ENCODE measurements at places on chromosomes 1 and 21. TPM values are rescaled to one million over a fixed set of nuclear protein-coding genes. Genes with fewer than 3 reads are reported as not detected.

Gene C1orf167
- not detected for total RNA-seq

Gene PRMT6
- total RNA-seq, result 17.6 TPM

Gene CAMSAP2
- total RNA-seq, result 38.6 TPM

Gene FLVCR1
- 4.0 TPM for total RNA-seq

Gene TEKT2
- not detected for total RNA-seq

Gene DCST2
- total RNA-seq, result 4.4 TPM

Gene AMY1A
- total RNA-seq, result not detected

Gene TMEM82
- total RNA-seq, result not detected

Gene FNBP1L
- 33.1 TPM for total RNA-seq

Gene ANKRD45
- total RNA-seq, result 0.29 TPM

Gene SPRR2G
- total RNA-seq, result not detected

Gene ELAPOR1
- total RNA-seq, result 220 TPM

Gene ADGRL2
- total RNA-seq, result 78.0 TPM

Gene EDARADD
- total RNA-seq, result 20.3 TPM

Gene CROCC
- total RNA-seq, result 43.9 TPM

Gene FCRL5
- total RNA-seq, result 1.6 TPM

Gene DISP3
- not detected for total RNA-seq

GRCh38 chr1:1945782-1946393 lies 26.8 kb upstream of the TMEM52 start:
- H3K4me3 ChIP-seq, result no peak overlapping the region
- H3K4me1 ChIP-seq, result no peaks in the 10 kb centered on the region
- H3K27me3 ChIP-seq, result peaks cover 18% of the 10 kb centered on the region
- no peaks in the 10 kb centered on the region for H3K36me3 ChIP-seq

DNA sequence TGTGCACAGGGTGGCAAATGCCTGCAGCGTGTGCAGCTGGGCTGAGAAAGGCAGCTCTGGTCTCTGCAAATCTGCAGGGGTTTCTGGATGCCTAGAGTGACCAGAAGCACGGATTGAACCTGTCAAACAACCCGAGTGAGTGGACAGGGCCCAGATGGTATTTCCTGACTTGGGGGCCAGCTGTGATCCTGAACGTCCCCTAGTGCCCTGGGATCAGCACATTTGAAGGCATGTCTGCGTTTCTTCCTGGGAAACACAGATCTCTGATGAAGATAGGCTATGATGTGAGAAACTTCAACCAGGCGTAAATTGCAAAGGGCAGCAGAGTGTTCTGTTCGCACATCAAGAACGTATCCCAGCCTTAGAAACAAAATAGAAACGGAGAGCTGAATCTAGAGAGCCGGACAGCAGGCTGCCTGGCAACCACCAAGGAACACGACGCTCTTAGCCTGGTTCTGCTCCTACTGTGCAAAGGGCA lies 163.1 kb downstream of the KCNJ6 start:
- no peak overlapping the region for H3K27ac ChIP-seq
- no peak for DNase-seq
- no peak overlapping the region for H3K4me3 ChIP-seq
- no peaks in the 10 kb centered on the region for H3K4me1 ChIP-seq
- peaks cover 12% of the 10 kb centered on the region for H3K27me3 ChIP-seq
- H3K36me3 ChIP-seq, result no peaks in the 10 kb centered on the region

DNA sequence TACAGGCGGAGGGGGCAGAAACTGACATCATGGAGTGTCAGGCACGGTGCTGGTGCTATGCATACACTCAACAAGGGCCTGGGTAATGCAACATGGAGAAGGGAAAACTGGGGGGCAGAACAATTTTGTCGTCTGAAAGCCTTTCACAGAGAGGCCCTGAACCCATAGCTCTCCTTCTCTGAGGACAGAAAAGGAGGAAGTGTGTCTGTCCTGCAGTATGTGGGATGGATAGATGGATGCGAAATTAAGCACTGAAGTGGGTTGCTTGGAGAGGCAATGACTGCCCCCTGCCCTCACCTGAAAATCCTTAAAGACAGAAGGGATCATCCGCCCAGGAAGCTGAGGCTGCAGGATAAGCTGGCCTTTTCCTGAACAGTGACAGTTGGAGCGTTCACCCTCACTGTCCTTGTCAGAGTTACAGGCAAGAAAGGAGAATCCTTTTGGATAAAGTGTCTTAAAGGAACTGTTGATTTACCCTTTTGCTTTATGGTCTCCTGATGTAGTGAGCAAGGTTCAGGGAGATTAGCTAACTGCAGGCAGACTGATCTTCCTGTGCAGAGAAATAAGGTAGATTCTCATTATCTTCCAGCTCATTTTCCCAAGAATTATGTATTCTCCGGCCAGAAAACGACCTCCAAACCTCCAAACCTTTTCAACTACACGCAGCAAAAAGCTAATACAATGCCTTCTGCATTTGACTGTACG lies 1.6 kb upstream of the FAM20B start:
- H3K4me3 ChIP-seq, result no peak overlapping the region
- H3K27me3 ChIP-seq, result no peaks in the 10 kb centered on the region
- no peaks in the 10 kb centered on the region for H3K4me1 ChIP-seq
- no peak overlapping the region for H3K27ac ChIP-seq

DNA sequence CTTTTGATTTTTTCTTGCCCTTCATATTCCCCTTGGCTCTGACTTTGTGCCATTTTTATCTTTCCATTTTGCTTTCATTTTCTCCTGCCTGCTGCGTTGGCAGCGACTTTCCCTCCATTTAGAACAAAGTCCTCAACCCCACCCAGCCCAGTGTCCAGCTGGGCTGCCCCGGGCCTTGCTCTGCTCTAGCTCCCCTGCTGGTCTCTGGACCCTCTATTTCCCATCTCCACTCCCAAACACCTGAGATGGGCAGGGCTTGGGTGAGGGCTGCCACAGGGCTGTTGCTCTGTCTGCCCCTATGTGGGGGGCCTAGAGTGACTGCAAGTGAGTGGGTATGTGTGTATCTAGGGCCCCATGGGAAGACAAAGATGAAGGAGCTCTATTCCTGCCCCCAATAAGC lies 7.3 kb upstream of the ADAM15 start:
- H3K4me1 ChIP-seq, result peaks cover 8% of the 10 kb centered on the region
- H3K36me3 ChIP-seq, result no peaks in the 10 kb centered on the region
- DNase-seq, result no peak
- no peaks in the 10 kb centered on the region for H3K27me3 ChIP-seq
- peak overlapping the region; percentile 22 for H3K27ac ChIP-seq
- H3K4me3 ChIP-seq, result no peak overlapping the region

DNA sequence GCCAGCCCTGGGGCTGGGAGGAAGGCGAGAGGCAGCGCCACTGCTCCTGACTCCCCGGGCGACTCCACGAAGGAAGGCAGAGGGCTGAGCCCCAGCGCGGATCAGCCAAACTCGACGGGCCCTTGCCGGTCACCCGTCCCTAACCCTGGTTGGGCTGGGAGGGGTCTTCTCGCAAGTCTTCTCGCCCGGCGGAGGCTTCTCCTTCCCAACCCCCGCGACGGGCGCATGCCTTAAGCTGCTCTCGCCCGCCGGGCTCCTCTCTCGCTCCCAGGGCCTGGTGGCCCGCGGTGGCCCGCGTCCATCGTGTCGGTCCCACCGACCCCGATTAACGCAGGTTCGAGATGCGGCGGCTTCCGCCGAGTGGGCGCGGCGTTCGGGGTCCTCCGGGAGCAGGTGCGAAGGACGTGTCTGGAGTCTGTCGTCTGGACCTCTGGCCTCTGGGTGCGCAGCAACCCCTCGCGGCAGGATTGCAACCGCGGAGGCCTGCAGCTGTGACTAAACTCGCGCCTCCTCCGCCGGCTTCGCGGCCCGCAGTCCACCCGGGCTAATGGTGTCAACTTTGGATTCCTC lies 29.0 kb upstream of the PPM1J start:
- H3K27ac ChIP-seq, result no peak overlapping the region
- DNase-seq, result no peak
- peaks cover 18% of the 10 kb centered on the region for H3K27me3 ChIP-seq
- no peaks in the 10 kb centered on the region for H3K4me1 ChIP-seq

GRCh38 chr1:169563019-169563615 lies 23.2 kb downstream of the F5 start:
- H3K36me3 ChIP-seq, result no peaks in the 10 kb centered on the region
- no peak overlapping the region for H3K4me3 ChIP-seq
- H3K4me1 ChIP-seq, result no peaks in the 10 kb centered on the region
- no peak overlapping the region for H3K27ac ChIP-seq
- H3K27me3 ChIP-seq, result no peaks in the 10 kb centered on the region

GRCh38 chr1:233022246-233022645 lies 71.8 kb downstream of the NTPCR start:
- DNase-seq, result no peak
- H3K4me1 ChIP-seq, result no peaks in the 10 kb centered on the region
- H3K27ac ChIP-seq, result no peak overlapping the region
- H3K36me3 ChIP-seq, result no peaks in the 10 kb centered on the region
- H3K4me3 ChIP-seq, result no peak overlapping the region

- no peak for DNase-seq
- no peak overlapping the region for H3K4me3 ChIP-seq
- no peak overlapping the region for H3K27ac ChIP-seq
- no peaks in the 10 kb centered on the region for H3K4me1 ChIP-seq
Observed at GRCh38 chr1:26550946-26551345, 21.4 kb downstream of the RPS6KA1 start.

GRCh38 chr1:176183618-176184017 lies 23.5 kb downstream of the COP1 start:
- no peak for DNase-seq
- H3K4me3 ChIP-seq, result no peak overlapping the region
- H3K27ac ChIP-seq, result no peak overlapping the region
- H3K4me1 ChIP-seq, result no peaks in the 10 kb centered on the region

- no peaks in the 10 kb centered on the region for H3K4me1 ChIP-seq
- no peaks in the 10 kb centered on the region for H3K36me3 ChIP-seq
- no peak overlapping the region for H3K27ac ChIP-seq
Observed at GRCh38 chr1:88649932-88650331, 34.1 kb upstream of the PKN2 start.

DNA sequence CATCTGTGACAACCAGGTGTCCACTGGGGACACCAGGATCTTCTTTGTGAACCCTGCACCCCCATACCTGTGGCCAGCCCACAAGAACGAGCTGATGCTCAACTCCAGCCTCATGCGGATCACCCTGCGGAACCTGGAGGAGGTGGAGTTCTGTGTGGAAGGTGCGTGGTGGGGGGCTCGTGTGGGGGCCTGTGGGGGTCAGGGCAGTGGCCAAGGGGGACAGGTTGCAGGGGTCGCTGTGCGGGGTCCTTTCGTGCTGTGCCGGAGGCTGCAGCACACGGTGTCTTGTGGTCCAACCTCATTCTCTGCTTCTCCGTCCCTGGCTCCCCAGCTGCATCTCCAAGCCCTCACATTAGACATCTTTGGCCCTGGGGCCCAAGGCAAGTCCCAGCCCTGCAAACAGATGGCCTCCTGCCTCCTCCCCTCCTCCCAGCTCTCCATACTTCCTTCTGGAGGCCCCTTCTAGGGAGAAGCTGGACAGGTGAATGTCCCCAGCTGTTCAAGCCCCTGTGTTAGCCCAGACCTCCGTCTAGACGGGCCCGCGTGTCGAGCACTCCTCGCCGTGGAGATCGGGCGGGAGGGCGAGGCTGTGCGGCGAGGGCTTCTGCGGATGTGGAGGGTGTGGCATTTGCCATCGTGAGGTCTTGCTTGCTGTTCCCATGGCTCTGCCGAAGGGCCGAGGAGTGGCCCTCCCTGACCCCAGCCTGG lies 2.5 kb downstream of the AGRN start:
- H3K36me3 ChIP-seq, result no peaks in the 10 kb centered on the region
- peaks cover 22% of the 10 kb centered on the region for H3K4me1 ChIP-seq
- no peak overlapping the region for H3K27ac ChIP-seq

DNA sequence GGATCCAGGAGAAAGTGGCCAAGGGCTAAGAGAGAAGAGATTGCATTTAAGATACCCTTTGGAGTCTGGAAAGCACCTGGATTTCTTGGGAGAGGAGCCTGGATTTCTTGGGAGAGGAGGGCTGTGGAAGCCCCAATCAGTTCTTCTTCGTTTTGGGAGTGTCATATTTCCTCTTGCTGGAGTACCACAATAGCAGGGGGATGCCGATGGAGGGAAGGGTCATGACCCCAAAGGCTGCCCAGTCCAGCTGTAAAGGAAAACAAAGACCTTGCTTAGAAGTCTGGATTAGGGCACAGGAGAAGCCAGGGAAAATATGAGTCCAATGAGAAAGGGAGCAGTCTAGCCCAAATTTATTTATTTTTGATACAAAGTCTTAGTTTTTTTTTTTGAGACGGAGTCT lies 11.3 kb downstream of the SSR2 start:
- H3K36me3 ChIP-seq, result no peaks in the 10 kb centered on the region
- no peak overlapping the region for H3K4me3 ChIP-seq
- H3K27ac ChIP-seq, result peak overlapping the region; percentile 58
- no peak for DNase-seq
- no peaks in the 10 kb centered on the region for H3K4me1 ChIP-seq

GRCh38 chr1:19504796-19505692 lies 19.7 kb upstream of the CAPZB start:
- no peaks in the 10 kb centered on the region for H3K4me1 ChIP-seq
- H3K36me3 ChIP-seq, result no peaks in the 10 kb centered on the region
- H3K27ac ChIP-seq, result peak overlapping the region; percentile 64
- no peaks in the 10 kb centered on the region for H3K27me3 ChIP-seq
- DNase-seq, result no peak
- H3K4me3 ChIP-seq, result peak overlapping the region; percentile 24

- no peaks in the 10 kb centered on the region for H3K4me1 ChIP-seq
- H3K4me3 ChIP-seq, result no peak overlapping the region
- DNase-seq, result no peak
- H3K27ac ChIP-seq, result no peak overlapping the region
Observed at GRCh38 chr1:150018165-150018564, 7.6 kb upstream of the OTUD7B start.

DNA sequence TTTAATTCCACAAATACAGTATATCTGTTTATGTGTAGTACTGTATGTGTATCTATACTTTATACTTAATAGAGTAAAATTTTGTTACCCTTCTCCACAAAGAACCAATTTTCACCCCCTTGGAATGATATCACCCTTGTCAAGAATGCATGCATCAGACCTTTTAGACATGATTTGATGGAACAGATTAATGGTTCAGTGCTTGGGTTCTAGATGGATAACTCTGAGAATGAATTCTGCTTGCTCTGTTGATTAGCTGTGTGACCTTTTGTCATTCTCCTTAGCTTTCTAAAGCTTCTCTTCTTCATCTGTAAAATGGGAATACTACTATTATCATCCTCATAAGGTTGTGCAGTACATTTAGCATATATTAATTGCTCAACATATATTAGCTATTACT lies 105.1 kb downstream of the NEK7 start:
- no peaks in the 10 kb centered on the region for H3K4me1 ChIP-seq
- H3K36me3 ChIP-seq, result no peaks in the 10 kb centered on the region
- no peak for DNase-seq

GRCh38 chr1:2413495-2414296 lies 1.3 kb upstream of the PEX10 start:
- peak overlapping the region; percentile 95 for H3K4me3 ChIP-seq
- no peaks in the 10 kb centered on the region for H3K36me3 ChIP-seq
- DNase-seq, result no peak
- H3K27ac ChIP-seq, result peak overlapping the region; percentile 94

GRCh38 chr1:116667575-116668105 lies at the start of gene IGSF3:
TSS of gene IGSF3 (minus strand) at chr1:116667733. CDS start at chr1:116666326, 1,407 bp downstream.
- peak within 1 kb of the TSS; percentile 68 for H3K27ac ChIP-seq
- H3K36me3 ChIP-seq, result no peaks in the 10 kb centered on the region
- DNase-seq, result peak; percentile 69
- H3K4me1 ChIP-seq, result no peaks in the 10 kb centered on the region
